ENCODE measurements at places on chromosomes 11 and 22.

GRCh38 chr11:10181811-10182210, 112.2 kb downstream of the SBF2 start:
- peak; percentile 62 for DNase-seq

- DNase-seq = no peak
Measured at GRCh38 chr11:76644591-76644990, 26.0 kb downstream of the LRRC32 start.

DNA sequence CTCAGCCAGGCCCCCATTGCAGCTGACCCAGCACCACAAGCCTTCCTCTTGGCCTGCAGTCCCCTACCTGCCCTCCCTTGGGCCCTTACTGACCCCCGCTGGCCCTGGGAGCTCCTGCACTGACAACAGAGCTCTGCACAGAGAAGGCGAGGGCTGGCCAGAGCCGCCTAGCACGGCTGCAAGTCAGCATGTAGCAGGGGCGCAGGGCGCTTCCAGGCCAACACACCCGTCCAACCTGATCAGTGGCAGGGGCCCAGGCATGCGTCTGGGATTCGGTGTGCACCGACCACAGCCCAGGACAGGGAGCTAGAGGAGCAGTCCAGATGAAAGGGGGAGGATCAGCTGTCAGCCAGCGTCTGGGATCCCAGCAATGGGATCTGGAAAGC, 7.6 kb downstream of the WNT7B start:
- DNase-seq = no peak

DNA sequence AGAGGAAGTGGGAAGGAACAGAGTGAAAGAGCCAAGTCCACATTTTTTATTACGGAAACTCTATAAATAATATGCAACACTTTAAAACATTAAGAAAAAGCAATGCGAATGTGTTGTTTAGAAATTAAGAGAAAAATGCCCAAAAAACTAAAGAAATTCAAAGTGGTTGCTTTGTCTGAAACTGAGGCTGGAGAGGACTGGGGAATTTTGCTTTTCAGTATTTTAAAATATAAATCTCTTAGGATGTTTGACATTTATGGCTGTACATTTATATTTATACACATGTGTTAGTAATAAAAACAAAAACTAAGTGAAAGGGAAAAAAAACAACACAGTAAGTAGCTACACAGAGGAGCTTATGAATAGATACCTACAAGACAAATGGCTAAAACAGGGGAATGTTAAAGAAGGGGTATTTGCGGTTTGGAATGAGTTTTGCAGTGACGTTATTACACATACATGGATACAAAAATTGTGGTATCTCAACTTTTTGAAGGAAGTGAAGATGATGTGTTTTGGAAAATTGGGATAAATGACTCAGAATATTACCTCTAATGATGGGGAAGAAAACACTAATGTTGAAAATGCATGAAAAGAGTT, 97.0 kb upstream of the DRD2 start:
- peak; percentile 84 for DNase-seq
